ENCODE measurements at places on chromosomes 13 and 19. TPM values are rescaled to one million over a fixed set of nuclear protein-coding genes. Genes with fewer than 3 reads are reported as not detected.

The KLK6 gene
- total RNA-seq = not detected

The C19orf81 gene
- not detected for total RNA-seq

DNA sequence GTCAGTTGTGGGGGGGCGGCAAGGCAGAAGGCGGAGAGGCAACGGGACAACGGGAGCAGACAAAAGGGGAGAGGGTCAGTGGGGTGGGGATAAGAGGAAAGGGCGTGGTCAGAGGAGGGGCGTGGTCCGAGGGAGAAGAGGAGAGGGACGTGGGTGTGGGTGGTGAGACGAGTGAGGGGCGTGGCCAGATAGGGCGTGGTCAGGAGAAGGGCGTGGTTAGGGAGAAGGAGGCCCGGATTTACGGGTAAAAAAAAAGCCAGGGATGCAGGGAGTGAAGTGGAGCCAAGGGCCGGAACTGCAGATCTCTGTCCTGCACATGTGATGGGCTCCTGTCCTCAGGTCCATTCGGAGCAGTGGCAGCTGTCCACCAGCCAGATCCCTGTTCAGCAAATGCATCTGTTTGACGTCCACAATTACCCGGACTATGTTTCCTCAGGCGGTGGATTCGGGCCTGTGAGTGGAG, 21.5 kb downstream of the CPT1C start:
- no peaks in the 10 kb centered on the region for H3K27me3 ChIP-seq
- H3K4me1 ChIP-seq = no peaks in the 10 kb centered on the region
- DNase-seq = no peak
- H3K36me3 ChIP-seq = no peaks in the 10 kb centered on the region
- H3K27ac ChIP-seq = no peak overlapping the region

DNA sequence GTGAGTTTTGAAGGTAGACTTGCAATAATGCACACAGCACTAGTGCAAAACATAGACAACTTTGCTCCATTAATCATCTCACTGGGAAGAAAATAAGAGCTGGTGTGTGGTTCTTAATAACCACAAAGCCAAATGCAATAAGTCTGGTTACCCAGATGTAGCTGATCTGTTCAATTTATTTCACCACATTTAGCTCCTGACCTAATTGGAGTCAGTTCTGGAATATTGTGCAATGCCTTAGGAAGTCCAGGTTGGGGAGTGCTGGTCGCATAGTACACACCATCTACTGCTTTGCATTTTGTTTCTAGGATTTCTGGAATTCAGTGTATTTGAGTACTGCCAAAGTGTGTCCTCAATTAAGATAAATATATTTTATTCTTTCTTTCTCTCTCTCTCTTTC, 483.3 kb upstream of the SPRY2 start:
- H3K4me1 ChIP-seq = no peaks in the 10 kb centered on the region
- H3K36me3 ChIP-seq = no peaks in the 10 kb centered on the region
- no peak for DNase-seq
- no peak overlapping the region for H3K27ac ChIP-seq
- no peak overlapping the region for H3K4me3 ChIP-seq

- no peak overlapping the region for H3K4me3 ChIP-seq
- no peak for DNase-seq
- no peak overlapping the region for H3K27ac ChIP-seq
- H3K4me1 ChIP-seq = no peaks in the 10 kb centered on the region
- no peaks in the 10 kb centered on the region for H3K27me3 ChIP-seq
Measured at GRCh38 chr19:30020189-30020588, 78.2 kb downstream of the URI1 start.

- H3K27me3 ChIP-seq = no peaks in the 10 kb centered on the region
- no peak for DNase-seq
- H3K4me1 ChIP-seq = no peaks in the 10 kb centered on the region
- H3K4me3 ChIP-seq = no peak overlapping the region
- no peak overlapping the region for H3K27ac ChIP-seq
Measured at GRCh38 chr13:26934096-26934495, 173.5 kb upstream of the GPR12 start.

- H3K36me3 ChIP-seq = no peaks in the 10 kb centered on the region
- no peaks in the 10 kb centered on the region for H3K27me3 ChIP-seq
- DNase-seq = peak; percentile 95
- peak overlapping the region; percentile 15 for H3K4me3 ChIP-seq
- H3K27ac ChIP-seq = peak overlapping the region; percentile 98
Measured at GRCh38 chr19:3669947-3670795, 30.1 kb downstream of the PIP5K1C start.

DNA sequence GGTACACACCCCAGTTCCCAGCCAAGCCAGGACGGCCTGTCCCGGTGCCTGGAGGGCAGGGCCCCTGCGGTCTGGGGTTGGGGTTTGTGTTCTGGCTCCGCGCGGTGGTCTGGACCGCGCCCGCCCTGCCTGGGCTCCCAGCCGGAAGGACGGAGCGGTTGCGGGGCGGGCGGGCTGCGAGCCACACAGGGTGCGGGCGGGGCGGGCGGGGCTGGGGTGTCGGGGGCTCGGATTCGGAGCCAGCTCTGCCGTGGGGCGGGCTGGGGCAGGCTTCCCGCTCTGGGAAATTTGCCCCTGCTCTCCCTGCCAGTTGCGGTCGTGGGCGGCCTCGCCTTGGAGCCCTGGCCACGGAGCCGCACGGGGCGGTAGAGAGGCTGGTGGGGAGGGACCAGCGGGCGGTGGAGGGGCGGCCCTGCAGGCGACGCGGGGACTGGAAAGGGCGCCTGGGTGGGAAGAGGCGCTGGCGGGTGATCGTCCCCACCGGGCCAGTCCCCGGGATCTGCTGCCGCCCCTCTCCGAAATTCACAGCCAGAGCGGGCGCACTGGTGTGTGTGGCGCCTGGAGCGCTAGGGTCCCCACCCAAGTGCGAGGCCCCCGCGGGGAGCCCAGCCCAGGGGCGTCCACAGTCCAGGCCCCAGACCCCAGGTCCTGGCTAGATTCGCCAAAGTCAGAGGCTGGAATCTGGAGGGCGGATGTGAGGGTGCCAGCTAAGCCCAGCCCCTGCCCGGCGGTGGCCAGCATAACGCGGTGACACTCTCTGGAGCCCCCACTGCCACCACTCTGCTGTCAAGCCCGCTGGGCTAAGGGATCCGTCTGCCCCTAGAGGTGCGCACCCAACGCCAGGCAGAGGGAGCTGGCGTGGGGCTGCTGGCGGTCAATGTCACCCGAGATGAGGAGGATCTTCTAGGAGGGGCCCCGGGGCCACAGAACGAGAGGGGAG, 11.0 kb upstream of the ZNF492 start:
- no peak overlapping the region for H3K27ac ChIP-seq
- H3K27me3 ChIP-seq = no peaks in the 10 kb centered on the region
- DNase-seq = peak; percentile 85
- H3K36me3 ChIP-seq = no peaks in the 10 kb centered on the region
- H3K4me3 ChIP-seq = peak overlapping the region; percentile 54

GRCh38 chr19:2785244-2785997, at the start of gene THOP1:
TSS of gene THOP1 (plus strand) at chr19:2785503. CDS start at chr19:2785663, 160 bp downstream.
- H3K36me3 ChIP-seq = no peaks in the 10 kb centered on the region
- no peak within 1 kb of the TSS for H3K27ac ChIP-seq
- no peaks in the 10 kb centered on the region for H3K27me3 ChIP-seq
- DNase-seq = peak; percentile 100
- peak within 1 kb of the TSS; percentile 60 for H3K4me3 ChIP-seq
